ENCODE measurements at places on chromosomes 7 and 10.

DNA sequence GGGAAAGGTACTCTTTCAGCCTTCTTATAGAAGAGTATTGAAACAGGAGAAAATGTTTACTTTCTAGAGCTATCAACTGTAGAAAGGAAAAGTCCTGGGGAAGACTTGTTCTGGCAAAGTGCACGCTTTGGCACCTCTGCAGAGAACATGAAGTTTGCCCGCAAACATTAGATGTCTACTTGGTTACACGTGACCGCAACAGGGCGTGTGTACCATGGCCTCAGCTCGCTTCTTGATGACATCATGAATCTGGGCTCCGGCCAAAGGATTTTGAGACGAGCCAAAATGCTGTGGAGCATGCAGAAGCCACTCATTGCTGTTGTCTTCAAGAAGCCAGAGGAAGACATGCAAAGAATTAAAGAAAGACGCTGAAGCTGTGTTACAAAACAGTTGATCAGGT, 8.6 kb upstream of the TAS2R60 start:
- no peak for DNase-seq

DNA sequence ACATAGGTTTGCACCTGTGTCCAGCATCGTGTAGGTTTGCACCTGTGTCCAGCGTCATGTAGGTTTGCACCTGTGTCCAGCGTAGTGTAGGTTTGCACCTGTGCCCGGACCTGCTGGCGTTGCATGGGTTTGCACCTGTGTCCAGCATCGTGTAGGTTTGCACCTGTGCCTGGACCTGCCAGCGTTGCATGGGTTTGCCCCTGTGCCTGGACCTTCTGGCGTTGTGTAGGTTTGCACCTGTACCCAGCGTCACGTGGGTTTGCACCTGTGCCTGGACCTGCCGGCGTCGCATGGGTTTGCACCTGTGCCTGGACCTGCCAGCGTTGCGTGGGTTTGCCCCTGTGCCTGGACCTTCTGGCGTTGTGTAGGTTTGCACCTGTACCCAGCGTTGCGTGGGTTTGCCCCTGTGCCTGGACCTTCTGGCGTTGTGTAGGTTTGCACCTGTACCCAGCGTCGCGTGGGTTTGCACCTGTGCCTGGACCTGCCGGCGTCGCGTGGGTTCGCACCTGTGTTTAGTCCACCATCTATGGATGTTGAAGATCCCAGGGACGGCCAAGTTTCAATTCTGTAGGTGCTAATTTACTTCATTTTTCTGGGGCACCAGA, 158.0 kb downstream of the WDR37 start:
- DNase-seq = no peak

- DNase-seq = no peak
Measured at GRCh38 chr7:119720541-119720940, 552.4 kb upstream of the KCND2 start.

GRCh38 chr10:48786606-48787282, 102.1 kb downstream of the WDFY4 start:
- DNase-seq = no peak

DNA sequence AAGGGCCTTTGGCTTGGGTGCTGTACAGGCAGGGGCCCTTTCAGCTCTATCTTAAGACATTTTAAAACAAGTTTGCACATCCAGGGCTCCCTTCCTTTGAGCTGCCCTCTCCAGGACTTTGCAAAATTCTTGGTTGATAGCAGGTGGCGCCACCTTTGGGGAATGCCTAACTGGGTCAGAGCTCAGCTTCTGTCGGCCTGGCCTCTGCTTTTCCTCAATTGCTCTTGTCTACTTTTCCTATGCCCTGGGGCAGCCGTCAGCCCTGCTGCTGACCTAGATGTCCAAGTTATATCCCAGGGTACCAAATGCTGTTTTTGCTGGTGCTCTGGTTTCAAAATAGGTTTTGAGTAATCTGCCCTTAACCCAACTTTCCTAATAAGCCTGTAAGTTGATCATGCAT, 65.8 kb downstream of the APBB1IP start:
- DNase-seq = no peak

Data from stimulated activated CD8-positive, alpha-beta memory T cell treated with anti-CD3 and anti-CD28 coated beads, Interleukin-12 subunit alpha, Interleukin-12 subunit beta, amount 100 ng/mL, for 4 hours (primary cell).